T-cell (primary cell): ENCODE measurements at places on chromosomes 13 and 19.
A peak's percentile ranks its signal among the peaks of the same experiment; 100 is the strongest.

DNA sequence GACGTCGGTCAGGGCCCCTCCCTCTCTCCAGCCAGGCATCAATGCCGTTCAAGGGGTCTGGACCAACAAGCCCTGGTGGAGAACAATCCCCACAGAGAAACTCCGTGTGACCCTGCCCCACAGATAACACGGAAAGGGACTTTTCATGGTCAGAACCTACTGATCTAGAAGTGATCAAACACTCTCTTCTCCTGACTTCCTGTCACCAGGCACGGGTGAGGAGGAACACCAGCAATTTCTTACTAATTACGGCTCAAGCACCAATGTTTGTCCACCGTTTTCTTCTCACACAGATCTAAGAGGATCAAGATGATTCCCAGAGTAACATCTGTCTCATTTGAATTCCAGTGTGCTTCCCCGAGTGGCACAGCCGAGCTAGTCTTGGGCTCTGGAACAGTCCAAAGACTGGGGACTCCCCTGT, 11.8 kb downstream of the RASA3 start:
- DNase-seq, result no peak

DNA sequence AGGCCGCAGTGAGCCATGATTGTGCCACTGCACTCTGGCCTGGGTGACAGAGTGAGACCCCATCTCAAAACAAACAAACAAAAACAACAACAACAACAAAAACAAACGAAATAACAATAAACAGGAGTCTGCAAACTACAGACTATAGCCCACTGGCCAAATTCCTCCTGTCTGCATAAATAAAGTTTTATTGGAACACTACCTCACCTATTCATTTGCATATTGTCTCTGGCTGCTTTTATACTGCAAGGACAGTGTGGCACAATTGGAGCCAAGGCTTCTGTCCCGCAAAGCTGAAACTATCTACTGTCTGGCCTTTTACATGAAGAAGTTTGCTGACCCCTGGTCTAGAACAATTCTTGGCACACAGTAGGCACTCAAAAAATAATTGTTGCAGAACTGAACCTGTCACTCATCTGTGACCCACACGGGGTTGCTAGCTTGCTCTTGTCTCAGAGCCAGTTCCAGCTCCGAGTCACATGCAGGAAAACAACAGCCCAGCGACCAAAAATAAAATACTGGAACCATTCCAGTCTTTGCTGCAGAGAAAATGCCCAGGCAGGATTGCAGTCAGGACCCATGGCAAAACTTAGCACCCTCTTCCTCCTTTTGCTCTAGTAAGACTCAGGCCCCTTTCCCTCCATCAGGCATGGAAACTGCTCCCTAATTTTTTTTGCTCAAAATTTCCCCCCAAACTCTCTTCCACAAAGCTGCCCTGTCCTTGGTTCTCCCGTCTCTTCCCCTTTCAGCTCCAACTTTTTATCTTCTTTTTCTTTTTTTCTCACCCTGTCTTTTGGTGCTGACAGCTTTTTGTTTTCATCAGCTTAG, 4.8 kb upstream of the MYH14 start:
- DNase-seq, result no peak

DNA sequence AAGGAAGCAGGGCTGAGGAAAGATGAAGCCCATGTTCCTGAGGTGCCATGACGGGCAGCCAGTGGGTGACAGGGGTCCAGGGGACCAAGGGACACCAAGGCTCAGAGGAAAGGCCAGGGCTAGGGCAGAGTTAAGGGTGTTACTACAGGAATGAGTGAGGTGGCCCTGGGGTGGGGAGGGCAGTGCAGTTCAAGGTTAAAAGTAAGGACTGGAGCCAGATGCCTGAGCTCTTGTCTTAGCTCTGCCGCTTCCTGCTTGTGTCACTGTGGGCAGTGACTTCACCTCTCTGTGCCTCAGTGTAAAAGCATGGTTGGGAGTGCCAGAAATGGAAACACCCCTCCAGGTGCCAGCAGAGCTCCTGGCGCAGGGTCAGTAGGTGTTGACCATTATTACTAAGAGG, 4.9 kb upstream of the ETV2 start:
- DNase-seq, result no peak

DNA sequence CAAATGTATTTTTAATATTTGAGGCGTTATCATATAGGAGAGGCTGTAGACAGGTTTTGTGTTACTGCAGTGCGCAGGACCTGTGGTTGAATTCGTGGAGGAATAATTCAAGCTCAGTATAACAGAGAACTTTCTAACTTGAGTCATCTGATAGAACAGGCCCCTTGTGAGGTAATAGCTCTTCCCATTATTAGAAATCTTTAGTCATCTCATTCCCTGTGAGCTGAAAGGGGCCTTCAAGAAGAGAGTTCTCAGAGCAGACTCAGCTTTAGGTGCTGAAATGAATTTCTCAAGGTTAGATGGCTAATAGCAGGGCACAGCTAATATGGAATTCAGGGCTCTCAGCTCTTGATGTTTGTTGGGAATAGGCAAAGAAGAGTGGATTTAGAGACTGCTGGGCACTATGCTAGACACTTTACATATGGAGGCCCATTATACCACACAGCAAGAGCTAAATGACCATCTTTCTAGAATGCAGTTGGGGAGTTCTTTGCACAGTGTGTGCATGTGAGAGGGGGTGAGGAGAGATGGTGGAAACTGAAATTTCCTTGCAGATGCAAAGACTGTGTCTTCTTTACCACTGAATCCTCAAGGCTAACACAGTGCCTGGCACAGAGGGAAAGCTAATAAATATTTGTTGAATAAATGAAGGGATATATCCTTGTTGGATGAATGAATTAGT, 89.5 kb downstream of the DGKH start:
- no peak for DNase-seq

DNA sequence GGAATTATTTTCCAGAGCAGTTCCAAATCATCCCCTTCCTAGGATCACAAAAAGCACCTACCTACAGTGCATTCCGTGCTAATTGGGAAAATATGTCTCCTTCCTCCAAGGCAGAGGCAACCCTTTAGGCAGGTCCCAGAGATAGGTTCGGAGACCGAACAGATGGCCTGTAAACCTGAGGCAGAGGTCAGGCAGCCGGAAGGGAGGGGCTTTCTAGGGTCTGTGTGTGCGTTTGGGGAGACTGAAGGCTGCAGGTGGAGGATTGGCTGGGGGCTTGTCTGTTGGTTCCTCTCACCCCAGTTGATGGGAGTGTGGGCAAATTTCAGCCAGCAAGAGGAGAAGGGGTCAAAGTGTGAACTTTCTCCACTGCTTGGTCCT, 7.1 kb downstream of the KCNN4 start:
- DNase-seq, result no peak

- DNase-seq, result no peak
Measured at GRCh38 chr19:47511681-47512080, 3.2 kb downstream of the NAPA start.

DNA sequence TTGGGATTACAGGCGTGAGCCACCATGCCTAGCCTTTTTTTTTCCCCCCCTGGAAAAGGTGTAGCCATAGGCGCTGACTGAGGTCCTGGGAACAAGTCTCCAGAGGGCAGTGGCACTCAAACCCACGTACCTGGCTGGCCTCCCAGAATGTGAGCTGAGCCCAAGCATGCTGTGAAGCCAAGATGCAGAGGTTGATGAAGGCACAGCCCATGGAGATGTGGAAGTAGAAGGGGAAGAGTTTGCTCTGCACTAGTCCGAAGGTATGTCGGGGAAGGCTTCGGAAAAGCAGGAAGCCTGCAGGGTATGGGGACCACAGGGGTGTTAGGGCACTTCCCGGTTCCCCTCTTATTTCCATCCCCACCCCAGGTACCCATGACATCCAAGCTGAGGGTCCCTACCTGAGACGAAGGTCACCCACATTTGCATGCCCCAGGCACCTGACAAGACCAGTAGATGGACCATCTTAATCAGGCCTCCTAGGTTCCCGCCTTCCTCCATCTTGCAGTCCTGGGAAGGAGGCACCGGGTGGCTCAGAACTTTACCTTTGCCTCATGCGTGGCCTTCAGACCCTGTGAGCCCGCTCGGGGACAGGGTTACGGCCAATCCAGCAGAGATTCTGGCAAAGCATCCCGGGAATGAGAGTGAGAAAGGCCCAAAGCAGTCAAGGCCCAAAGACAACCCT, 805 bp downstream of the TMEM205 start:
- DNase-seq, result no peak

DNA sequence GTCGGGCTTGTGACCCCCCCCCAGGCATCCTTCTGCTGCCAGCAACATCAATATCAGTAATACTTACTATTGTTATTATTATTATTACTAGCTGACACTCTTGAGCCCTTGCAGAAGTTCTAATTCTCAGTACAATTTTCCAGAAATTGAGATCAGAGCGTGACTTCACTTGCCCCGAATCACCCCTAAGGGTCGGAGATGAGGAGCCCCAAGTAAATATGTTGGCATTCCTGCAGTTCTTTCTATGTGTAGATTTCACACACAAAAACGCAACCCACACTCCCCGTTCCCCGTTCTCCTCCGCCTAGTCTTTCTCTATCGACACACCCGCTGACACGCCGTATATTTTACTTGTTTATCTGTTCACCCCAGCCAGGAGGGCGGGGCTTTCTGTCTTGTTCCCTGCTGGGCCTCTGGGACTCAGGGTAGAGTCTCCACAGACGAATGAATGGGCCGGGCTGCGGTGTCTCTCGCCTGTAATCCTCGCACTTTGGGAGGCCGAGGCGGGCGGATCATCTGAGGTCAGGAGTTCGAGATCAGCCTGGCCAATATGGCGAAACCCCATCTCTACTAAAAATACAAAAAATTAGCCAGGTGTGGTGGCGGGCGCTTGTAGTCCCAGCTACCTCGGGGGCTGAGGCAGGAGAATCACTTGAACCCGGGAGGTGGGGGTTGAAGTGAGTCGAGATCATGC, 14.7 kb downstream of the TLE5 start:
- peak; percentile 60 for DNase-seq

DNA sequence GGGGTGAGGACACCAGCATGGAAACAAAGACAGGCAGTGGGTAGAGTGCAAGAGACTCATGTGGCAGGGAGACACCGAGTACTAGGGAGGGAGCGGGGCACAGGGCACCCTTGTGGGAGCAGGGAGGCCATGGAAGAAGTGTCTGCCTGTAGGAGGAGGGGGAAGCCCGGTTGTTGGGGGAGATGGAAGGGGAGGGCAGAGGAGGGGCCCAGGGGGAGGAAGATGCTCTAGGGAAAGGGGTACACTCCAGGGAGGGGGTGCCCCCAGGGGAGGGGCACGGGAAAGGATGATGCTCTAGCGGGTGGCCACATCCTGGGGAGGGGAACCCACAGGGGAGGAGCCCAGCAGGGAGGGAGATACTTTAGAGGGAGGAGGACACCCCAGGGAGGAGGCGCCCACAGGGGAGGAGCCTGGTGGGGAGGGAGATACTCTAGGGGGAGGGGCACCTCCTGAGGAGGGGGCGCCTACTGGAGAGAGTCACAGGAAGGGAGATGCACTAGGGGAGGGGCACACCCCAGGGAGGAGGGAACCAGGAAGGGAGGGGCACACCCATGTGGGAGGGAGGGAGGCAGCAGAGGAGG, 24.9 kb downstream of the CPAMD8 start:
- peak; percentile 91 for DNase-seq

- peak; percentile 98 for DNase-seq
Measured at GRCh38 chr19:49118565-49119410, at the start of gene C19orf73. Gene C19orf73 (minus strand): TSS chr19:49119143. CDS start chr19:49119022, 121 bp downstream.

DNA sequence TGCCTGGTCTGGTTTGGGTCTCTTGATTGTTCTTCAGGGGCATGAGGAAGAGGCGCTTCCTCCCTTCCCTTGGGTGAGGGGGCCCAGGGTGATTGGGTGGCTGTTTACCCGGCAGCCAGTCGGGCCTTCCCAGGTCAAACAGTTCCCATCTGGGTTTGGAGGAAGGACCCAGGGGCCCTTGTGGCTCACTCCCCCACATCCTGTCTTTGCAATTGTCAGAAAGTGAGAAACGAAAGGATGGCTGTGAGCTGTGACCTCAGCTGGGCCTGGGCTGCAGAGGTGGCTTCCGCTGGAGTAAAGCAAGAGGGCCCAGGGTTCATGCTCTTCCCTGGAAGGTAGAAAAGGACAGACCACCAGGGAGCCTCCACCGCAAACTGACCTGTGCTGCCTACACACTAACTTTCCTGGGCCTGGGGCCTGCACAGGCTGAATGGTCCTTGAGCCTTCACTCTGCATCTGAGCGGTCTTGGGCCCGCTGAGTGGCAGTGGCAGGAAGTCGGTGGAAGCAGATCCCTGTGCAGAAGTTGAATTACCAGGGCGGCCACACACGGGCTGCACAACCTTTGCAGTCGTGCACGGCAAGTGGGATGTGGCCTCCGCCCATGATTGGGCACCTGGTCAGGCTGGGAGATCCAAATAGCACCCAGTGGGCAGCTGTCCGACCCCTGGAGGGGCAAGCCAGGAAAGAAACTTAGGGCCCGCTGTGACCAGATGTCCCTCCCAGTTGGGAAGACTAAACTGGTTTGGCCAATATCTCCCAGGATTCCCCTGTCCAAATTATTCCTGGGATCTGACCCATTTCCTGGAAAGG, 5.3 kb upstream of the CD79A start:
- DNase-seq, result peak; percentile 49

DNA sequence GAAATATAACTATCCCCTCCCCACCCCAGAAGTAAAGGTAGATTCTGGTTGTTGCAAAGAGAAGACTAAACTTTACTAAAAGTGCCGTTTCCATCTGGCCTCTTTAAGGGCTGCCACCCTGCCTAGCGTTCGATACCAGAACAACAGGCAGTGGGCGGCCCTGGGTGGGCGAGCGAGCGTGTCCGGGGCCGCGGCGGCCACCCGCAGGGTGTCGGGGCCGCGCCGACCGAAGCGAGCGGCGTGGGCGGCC, 2.6 kb downstream of the FGF9 start:
- peak; percentile 20 for DNase-seq

GRCh38 chr13:66410314-66410713, 819.8 kb downstream of the PCDH9 start:
- no peak for DNase-seq

- DNase-seq, result no peak
Measured at GRCh38 chr13:46297361-46297811, 85.7 kb downstream of the LRRC63 start.

DNA sequence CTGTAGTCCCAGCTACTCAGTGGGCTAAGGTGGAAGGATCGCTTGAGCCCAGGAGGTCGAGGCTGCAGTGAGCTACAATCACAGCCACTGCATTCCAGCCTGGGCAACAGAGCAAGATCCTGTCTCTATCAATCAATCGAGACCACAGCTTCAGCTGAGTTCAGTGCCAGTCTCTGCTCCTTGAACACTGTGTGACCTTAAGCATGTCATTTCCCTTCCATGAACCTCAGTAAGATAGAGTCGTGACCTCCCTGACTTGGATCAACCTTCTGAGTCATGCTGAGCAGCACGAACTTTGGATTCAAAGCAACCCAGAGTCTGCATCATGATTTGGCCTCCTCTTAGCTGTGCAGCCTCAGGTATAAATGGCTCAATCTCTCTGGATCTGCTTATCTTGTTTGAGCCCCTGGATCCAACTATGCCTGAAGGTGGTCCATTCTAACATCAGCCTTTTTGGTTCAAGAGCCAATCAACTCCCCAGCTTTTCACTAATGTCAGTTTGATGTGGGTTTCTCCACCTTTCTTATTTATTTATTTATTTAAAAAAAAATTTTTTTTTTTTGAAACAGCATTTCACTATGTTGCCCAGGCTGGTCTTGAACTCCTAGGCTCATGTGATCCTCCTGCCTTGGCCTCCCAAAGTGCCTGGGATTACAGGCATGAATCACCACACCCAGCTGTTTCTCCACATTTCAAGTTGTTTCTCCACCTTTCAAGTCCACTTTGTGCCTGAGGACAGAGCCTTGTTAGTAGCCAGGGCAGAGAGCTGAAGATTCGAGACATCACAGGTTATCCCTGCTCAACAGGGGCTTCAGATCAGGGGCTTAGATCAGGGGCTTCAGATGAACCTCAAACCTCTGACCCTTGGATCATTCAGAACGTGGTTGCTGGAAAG, 26.4 kb downstream of the PTPRS start:
- DNase-seq, result no peak

GRCh38 chr13:23753458-23753857, 135.7 kb downstream of the MIPEP start:
- no peak for DNase-seq
